Tibial nerve (tissue), 4 donors: ENCODE measurements at places on chromosomes 6 and 20. TPM values are rescaled to one million over a fixed set of nuclear protein-coding genes. Genes with fewer than 3 reads are reported as not detected.

- no peaks in the 10 kb centered on the region for H3K27me3 ChIP-seq
- H3K4me1 ChIP-seq = peaks cover 29% of the 10 kb centered on the region
- peaks cover 7% of the 10 kb centered on the region for H3K36me3 ChIP-seq
- no peak for DNase-seq
- H3K4me3 ChIP-seq = no peak overlapping the region
These were observed 11.7 kb downstream of the ADNP start for GRCh38 chr20:50919567-50919966.

- no peaks in the 10 kb centered on the region for H3K36me3 ChIP-seq
- H3K4me3 ChIP-seq = no peak overlapping the region
- H3K27me3 ChIP-seq = no peaks in the 10 kb centered on the region
- no peak overlapping the region for H3K27ac ChIP-seq
- H3K4me1 ChIP-seq = no peaks in the 10 kb centered on the region
- no peak for DNase-seq
These were observed 232.1 kb downstream of the LRFN2 start for GRCh38 chr6:40355066-40355465.

- H3K4me3 ChIP-seq = no peak overlapping the region
- DNase-seq = no peak
- H3K36me3 ChIP-seq = no peaks in the 10 kb centered on the region
- H3K27me3 ChIP-seq = no peaks in the 10 kb centered on the region
- no peak overlapping the region for H3K27ac ChIP-seq
These were observed 141.6 kb upstream of the TSHZ2 start for GRCh38 chr20:52830598-52830997.

DNA sequence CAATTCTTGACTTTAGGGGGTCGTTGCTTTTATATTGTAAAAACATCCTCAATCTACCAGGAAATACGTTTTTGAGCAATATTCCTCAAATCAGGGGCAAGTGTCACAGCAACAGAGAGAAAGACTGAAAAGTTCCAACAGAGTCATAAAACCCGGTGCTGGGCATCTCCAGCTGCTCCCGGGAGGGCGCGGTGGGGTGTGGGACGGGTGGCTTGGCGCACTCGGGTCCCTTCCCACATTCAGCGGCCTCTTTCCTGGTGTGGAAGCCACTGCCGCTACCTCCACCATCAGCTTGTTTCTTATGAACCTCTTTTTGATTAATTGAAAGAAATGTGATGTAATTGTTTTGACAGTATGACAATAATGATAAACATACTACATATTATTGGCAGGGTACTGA, 98.2 kb downstream of the IRF4 start:
- H3K4me3 ChIP-seq = no peak overlapping the region
- DNase-seq = no peak
- no peaks in the 10 kb centered on the region for H3K4me1 ChIP-seq
- H3K27me3 ChIP-seq = no peaks in the 10 kb centered on the region

- no peaks in the 10 kb centered on the region for H3K4me1 ChIP-seq
- no peaks in the 10 kb centered on the region for H3K27me3 ChIP-seq
- no peak overlapping the region for H3K27ac ChIP-seq
- H3K36me3 ChIP-seq = no peaks in the 10 kb centered on the region
- no peak for DNase-seq
These were observed 3.0 kb upstream of the KIF16B start for GRCh38 chr20:16576219-16576618.

GRCh38 chr6:35148167-35148741, 7.1 kb upstream of the TCP11 start:
- H3K27ac ChIP-seq = no peak overlapping the region
- H3K4me3 ChIP-seq = no peak overlapping the region
- H3K4me1 ChIP-seq = peaks cover 27% of the 10 kb centered on the region
- no peak for DNase-seq

GRCh38 chr6:108635505-108636226, 74.9 kb downstream of the FOXO3 start:
- no peak overlapping the region for H3K27ac ChIP-seq
- peaks cover 85% of the 10 kb centered on the region for H3K4me1 ChIP-seq
- H3K36me3 ChIP-seq = no peaks in the 10 kb centered on the region
- H3K4me3 ChIP-seq = no peak overlapping the region

GRCh38 chr6:139778106-139778505, 403.7 kb upstream of the CITED2 start:
- H3K27me3 ChIP-seq = no peaks in the 10 kb centered on the region
- no peak overlapping the region for H3K27ac ChIP-seq
- DNase-seq = no peak
- no peaks in the 10 kb centered on the region for H3K36me3 ChIP-seq

DNA sequence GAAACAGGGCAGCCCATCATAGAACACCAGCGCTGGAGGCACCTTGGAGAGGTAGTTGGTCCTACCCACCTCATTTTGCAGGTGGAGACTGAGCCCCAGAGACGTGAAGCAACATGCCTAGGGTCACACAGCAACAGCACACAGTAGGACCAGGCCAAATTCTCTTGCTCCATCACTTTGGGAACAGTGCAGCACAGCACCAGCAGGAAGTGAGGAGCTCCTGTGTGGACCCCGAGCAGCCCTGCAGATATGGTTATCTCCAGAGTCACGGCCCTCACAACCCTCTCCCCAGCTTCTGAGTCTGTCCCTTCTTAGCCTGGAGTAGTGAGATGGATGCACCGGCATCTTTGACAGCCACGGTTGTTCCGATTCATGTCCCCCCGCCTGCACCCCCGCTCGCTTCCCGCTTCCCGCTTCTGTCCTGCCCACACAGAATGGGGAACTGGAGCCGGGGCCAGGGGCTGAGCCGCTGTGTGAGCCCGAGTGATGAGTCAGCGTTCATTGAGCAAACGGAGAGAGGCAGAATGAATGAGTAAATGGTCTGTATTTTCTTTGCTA, 72.6 kb upstream of the DUSP22 start:
- no peak overlapping the region for H3K27ac ChIP-seq
- peaks cover 7% of the 10 kb centered on the region for H3K4me1 ChIP-seq
- peak; percentile 30 for DNase-seq
- H3K27me3 ChIP-seq = no peaks in the 10 kb centered on the region
- H3K4me3 ChIP-seq = no peak overlapping the region

- no peaks in the 10 kb centered on the region for H3K4me1 ChIP-seq
- no peak for DNase-seq
- no peak overlapping the region for H3K27ac ChIP-seq
These were observed 433.6 kb downstream of the RNF144B start for GRCh38 chr6:18820725-18821124.

DNA sequence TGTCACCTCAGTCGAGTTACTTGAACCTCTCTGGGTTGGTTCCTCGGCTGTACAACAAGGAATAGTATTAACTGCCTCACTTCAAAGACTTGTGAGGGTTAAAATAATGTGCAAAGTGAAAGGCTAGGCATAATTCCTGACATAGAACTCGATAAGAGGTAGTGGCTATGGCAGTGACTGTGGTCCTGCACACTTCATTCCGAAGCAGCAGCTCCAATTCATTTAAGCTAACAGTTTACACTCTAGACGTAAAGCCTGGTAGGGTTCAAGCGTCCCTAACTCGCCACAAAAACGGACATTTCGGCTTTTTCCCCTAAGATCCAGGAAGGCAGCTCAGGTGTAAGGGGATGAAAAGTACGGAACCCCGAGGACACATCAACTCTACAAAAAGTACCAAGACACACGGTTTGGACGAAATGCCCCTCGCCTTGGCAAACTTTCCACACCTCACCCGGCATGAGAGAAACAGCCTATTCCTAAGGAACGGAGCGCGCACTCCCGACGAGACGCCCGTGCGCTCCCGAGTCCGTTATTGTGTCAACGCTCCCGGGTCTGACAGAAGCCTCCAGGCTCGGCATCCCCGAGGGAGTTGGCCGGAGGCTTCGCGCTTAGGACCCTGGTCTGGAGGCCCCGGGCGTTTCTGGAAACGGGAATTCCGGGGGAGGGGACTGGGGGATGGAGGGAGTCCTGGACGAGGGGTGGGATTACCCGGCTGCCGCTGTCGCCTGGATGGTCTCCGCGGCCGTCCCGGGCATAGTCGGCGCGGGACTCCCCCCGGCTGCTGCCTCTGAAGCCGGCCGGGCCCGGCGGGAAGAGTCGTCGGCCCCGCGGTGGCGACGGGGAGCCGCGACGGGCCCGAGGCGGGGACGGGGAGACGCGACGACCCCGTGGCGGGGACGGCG, 937 bp downstream of the ZNF318 start:
- H3K4me3 ChIP-seq = peak overlapping the region; percentile 57
- no peak for DNase-seq
- H3K4me1 ChIP-seq = peaks cover 18% of the 10 kb centered on the region
- peaks cover 5% of the 10 kb centered on the region for H3K36me3 ChIP-seq
- H3K27me3 ChIP-seq = no peaks in the 10 kb centered on the region

GRCh38 chr6:33990061-33990541, 155.8 kb downstream of the GRM4 start:
- H3K27me3 ChIP-seq = no peaks in the 10 kb centered on the region
- H3K4me1 ChIP-seq = no peaks in the 10 kb centered on the region
- no peak overlapping the region for H3K27ac ChIP-seq
- no peak for DNase-seq
- no peak overlapping the region for H3K4me3 ChIP-seq

GRCh38 chr6:84107495-84107894, 73.9 kb downstream of the MRAP2 start:
- H3K4me3 ChIP-seq = no peak overlapping the region
- no peak for DNase-seq
- no peaks in the 10 kb centered on the region for H3K4me1 ChIP-seq

GRCh38 chr6:157433678-157434081, 52.7 kb downstream of the ZDHHC14 start:
- DNase-seq = no peak
- peaks cover 20% of the 10 kb centered on the region for H3K4me1 ChIP-seq

DNA sequence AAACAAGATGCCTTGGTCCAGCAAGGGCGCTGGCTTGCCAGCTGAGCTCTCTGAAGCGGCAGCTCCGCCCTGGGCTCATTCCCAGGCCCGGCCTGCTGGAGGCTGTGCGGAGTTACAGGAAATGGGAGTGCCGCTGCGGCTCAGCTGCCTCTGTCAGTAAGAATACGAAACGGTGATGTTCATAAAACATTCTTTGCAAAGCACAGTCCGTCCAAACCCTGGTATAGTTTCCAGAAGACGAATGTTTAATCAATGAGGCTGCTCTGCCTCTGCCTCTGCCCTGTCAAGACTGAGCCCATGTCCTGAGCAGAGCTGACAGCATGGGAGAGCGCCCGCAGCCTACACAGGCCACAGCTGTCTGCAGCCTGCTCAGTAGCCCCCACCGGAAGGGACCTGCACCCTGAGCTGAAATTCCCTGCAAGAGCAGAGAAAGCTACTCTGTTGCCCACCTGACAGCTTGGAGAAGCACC, 153.3 kb upstream of the SNX9 start:
- H3K4me1 ChIP-seq = no peaks in the 10 kb centered on the region
- no peaks in the 10 kb centered on the region for H3K27me3 ChIP-seq
- no peak overlapping the region for H3K4me3 ChIP-seq
- peak overlapping the region; percentile 87 for H3K27ac ChIP-seq
- DNase-seq = peak; percentile 78
- no peaks in the 10 kb centered on the region for H3K36me3 ChIP-seq

DNA sequence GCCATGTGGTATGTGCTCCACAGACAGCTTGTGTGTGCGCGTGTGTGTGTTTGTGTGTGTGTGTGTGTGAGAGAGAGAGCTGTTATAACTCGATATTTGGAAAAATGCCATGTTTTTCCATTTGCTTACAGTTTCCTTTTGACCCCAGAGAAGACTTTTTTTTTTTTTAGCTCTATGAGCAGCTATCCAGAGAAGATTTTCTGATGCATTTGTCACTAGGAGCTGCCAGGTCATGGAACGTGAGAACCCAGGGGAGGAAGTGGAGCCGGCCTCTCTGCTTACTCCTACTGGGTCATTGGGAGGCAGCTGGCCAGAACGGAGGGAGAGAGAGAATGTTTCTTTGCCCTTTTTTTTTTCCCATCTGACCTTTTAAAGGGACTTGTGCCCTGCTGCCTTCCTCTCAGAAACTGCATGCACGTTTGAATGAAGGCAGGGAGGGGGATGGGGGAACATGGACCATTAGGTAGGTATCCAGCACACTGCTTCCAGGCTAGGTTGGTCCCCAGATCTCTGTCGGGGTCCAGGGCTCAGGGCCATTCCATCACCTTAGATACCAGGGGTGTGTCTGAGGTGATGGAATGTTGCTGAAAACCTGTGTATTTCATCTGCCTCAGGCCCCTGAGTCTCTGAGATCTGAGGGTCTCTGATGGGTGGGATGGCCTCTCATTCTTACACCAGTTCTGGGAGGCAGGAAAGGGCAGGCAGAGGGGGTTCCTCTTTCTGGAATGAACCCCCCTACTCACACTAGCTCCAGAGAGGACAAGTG, 11.2 kb upstream of the MRPS18A start:
- H3K36me3 ChIP-seq = no peaks in the 10 kb centered on the region
- DNase-seq = peak; percentile 54
- H3K4me3 ChIP-seq = no peak overlapping the region
- peaks cover 4% of the 10 kb centered on the region for H3K27me3 ChIP-seq
- no peak overlapping the region for H3K27ac ChIP-seq
- peaks cover 30% of the 10 kb centered on the region for H3K4me1 ChIP-seq

- no peak overlapping the region for H3K4me3 ChIP-seq
- H3K27me3 ChIP-seq = no peaks in the 10 kb centered on the region
- H3K36me3 ChIP-seq = peaks cover 4% of the 10 kb centered on the region
These were observed 126.8 kb upstream of the AGPAT4 start for GRCh38 chr6:161400671-161401070.

DNA sequence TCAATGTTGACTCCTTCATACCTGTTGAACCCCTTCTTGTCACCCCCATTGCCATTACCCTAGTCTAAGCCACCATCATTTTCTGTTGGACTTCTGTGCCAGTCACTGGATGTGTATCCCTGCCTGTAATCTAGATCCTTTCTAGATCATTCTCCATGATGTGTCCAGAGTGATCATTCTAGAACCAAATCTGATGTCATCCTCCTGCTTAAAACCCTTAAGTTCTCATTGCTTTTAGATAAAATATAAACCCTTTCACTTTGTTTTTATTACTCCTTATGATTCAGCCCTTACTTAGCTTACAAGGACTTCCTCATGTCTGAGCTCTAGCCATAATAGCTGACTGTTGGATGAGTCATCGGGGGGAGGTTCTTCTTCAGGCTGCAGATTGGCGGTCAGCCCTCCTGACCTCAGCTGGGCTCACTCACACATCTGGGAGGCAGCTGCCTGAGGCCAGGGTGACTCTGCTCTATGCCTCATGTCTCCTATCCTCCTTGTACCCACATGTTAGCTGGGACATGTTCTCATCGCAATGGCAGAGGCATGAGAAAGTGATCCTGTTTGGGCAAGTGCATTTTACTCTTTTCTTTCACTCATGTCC, 287.6 kb downstream of the ESR1 start:
- no peaks in the 10 kb centered on the region for H3K27me3 ChIP-seq
- peak; percentile 52 for DNase-seq
- H3K4me3 ChIP-seq = no peak overlapping the region
- no peak overlapping the region for H3K27ac ChIP-seq

- H3K36me3 ChIP-seq = no peaks in the 10 kb centered on the region
- H3K27ac ChIP-seq = peak within 1 kb of the TSS; percentile 32
- H3K4me1 ChIP-seq = no peaks in the 10 kb centered on the region
- no peak for DNase-seq
These were observed at the start of gene EMILIN3 for GRCh38 chr20:41366546-41367392. EMILIN3 (minus strand) TSS chr20:41366818; CDS start chr20:41366634, 184 bp downstream.

The JAG1 gene
- 133 TPM for total RNA-seq

The TFAP2C gene
- 1.3 TPM for total RNA-seq

The WTAP gene
- 81.1 TPM for total RNA-seq

The NFYA gene
- 32.7 TPM for total RNA-seq
